Effector CD4-positive, alpha-beta T cell (primary cell): ENCODE measurements at places on chromosomes 7 and 10.

GRCh38 chr7:45886931-45887667 is 1.2 kb upstream of the IGFBP1 start:
- DNase-seq = no peak

- DNase-seq = no peak
Observed at GRCh38 chr7:120588416-120588815, 269.5 kb downstream of the TSPAN12 start.

GRCh38 chr10:111116762-111117445 is 40.1 kb downstream of the ADRA2A start:
- DNase-seq = no peak

DNA sequence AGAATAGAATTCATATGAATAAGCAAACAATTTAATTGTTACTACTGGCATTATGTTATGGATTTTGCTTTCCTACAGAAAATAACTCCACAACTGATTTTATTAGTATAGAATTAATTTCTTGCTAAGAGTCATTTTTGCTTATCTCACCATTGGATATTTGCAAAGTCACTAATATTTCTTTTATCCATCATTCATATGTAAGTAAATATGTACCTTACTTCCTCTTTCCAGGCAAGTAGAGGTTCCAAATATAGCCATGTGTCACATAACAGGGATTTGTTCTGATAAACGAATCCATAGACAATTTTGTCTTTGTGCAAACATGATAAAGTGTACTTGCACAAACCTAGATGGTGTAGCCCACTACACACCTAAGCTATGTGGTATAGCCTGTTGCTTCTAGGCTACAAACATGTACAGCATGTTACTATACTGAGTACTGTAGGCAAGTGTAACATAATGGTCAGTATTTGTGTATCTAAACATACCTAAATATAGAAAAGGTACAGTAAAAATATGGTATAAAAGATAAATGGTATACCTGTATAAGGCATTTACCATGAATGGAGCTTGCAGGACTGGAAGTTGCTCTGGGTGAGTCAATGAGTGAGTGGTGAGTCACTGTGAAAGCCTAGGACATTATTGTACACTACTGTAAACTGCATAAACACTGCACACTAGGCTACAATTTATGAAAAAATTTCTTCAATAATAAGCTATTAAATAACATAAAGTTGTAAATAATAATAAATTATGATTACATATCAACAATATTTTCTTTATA is 18.3 kb downstream of the KLLN start:
- no peak for DNase-seq

DNA sequence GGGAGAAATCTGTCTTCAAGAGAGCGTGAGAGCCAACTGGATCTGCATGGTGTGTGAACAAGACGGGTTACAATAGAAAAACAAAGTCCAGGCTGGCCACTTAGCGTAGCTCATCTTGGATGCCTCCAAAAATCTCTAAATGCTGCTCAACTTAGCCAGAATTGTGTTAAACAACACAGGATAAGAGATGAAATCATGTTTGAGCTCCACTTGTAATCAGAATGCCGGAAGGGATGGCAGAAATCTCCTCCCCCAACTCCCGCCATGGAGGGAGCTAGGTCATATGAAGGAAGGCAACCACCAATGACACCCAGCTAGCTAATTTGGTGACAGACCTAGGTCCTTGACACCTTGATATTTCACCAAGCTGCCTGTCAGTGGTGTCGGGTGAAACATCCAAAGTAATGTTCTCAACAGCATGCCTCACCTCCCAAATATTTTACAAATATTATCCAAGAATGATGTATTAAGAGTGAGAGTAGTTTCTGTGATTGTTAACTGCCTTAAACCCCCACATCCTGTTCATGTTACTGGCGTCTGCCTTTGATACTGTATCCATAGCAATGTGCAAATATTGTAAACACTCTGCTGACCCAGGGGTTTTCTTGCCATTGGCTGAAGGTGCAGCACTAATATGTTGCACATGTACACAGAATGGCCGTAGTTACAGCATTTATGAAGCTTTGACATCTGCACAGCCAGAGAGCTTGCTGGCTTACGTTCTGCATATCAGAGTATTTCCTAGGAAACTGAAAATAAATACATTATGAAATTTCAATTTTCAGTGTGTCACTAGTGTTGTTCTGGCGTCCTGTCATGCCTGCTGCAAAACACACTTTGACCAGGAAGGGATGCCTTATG is 25.8 kb downstream of the TMEM254 start:
- no peak for DNase-seq

GRCh38 chr10:26385443-26385842 is 52.7 kb upstream of the APBB1IP start:
- DNase-seq = no peak
